ENCODE measurements at places on chromosomes 12 and 14. TPM values are rescaled to one million over a fixed set of nuclear protein-coding genes. Genes with fewer than 3 reads are reported as not detected.
A peak's percentile ranks its signal among the peaks of the same experiment; 100 is the strongest.

DNA sequence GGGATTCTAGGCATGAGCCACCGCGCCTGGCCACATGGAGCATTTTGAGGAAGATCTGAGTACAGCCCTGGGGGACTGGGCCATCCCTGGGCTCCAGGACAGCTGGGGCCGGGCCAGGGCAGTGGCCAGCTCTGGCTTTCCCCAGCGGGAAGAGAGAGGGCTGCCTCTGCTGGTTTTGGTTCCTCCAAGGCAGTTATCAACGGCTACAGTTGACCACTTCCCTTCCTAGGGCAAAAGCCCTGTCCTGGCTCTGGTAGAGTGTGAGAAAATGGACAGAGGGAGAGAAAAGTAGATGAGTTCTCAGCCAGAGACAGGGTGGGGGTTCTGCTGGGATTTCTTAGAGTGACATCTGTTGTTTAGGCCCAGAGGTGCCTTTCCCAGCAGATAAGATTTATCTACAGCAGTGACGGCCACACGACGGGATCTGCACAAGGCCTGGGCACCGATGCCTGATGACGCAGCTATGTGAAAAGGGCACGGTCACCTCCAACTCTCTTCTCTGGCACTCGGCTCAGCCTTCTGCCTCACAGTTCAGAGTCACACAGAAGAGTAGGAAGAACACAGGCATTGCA, 5.5 kb upstream of the HVCN1 start:
- H3K27ac ChIP-seq: peak overlapping the region; percentile 56
- peak; percentile 75 for DNase-seq
- no peak overlapping the region for H3K4me3 ChIP-seq
- peaks cover 17% of the 10 kb centered on the region for H3K4me1 ChIP-seq
- no peaks in the 10 kb centered on the region for H3K36me3 ChIP-seq

DNA sequence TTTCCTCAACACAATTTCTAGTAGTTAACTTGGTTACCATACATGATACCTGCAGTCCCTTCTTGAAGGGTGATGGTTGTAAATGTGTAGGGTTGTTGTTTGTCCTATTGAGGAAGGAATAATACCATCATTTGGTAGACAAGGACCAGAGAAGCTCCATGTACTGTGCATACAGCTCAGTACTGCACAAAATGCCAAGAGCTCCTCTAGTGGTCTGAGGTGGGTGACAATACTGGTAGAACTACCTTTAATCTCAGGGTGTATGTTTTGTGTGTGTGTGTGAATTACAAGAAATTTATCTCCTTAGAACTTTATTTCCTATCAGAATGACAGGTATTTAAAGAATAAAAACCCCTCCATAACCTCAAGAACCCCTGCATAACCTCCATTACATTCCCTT, 575.3 kb downstream of the TMTC2 start:
- DNase-seq: no peak
- H3K27me3 ChIP-seq: no peaks in the 10 kb centered on the region
- H3K36me3 ChIP-seq: no peaks in the 10 kb centered on the region
- no peak overlapping the region for H3K4me3 ChIP-seq

The NAA25 gene
- 18.8 TPM for total RNA-seq

- no peaks in the 10 kb centered on the region for H3K36me3 ChIP-seq
- no peak overlapping the region for H3K4me3 ChIP-seq
- no peak for DNase-seq
Observed at GRCh38 chr14:28784096-28785048, 17.8 kb downstream of the FOXG1 start.

The TMEM132C gene
- total RNA-seq: 0.64 TPM

- H3K4me1 ChIP-seq: peaks cover 12% of the 10 kb centered on the region
- no peak overlapping the region for H3K27ac ChIP-seq
- H3K36me3 ChIP-seq: no peaks in the 10 kb centered on the region
- no peak overlapping the region for H3K4me3 ChIP-seq
- H3K27me3 ChIP-seq: no peaks in the 10 kb centered on the region
- peak; percentile 55 for DNase-seq
Observed at GRCh38 chr14:75252254-75252837, 26.3 kb upstream of the FOS start.

The KCNA5 gene
- 1.8 TPM for total RNA-seq

- H3K4me1 ChIP-seq: no peaks in the 10 kb centered on the region
- peaks cover 93% of the 10 kb centered on the region for H3K36me3 ChIP-seq
- no peaks in the 10 kb centered on the region for H3K27me3 ChIP-seq
- no peak for DNase-seq
- no peak overlapping the region for H3K4me3 ChIP-seq
Observed at GRCh38 chr14:102949062-102949800, 26.8 kb downstream of the AMN start.

DNA sequence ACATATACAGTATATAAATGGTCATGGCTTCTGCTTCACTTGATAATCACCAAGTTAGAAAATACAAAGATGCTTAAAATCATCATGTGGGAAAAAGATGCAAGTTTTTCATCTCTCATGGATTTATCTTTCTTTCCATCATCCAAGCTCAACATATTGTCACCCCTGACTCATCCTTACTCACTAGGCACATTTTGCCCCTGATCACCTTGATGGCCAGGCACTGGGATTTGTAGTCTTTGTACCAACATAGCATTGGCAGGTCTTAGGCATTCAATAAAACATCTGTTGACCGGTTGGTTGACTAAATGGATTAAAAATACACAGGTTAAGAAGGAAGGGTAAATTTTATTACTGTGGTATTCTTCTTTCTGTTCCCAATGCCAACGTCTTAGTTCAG, 28.1 kb downstream of the KLHDC2 start:
- H3K36me3 ChIP-seq: peaks cover 95% of the 10 kb centered on the region
- no peak overlapping the region for H3K27ac ChIP-seq
- H3K27me3 ChIP-seq: no peaks in the 10 kb centered on the region
- no peaks in the 10 kb centered on the region for H3K4me1 ChIP-seq
- H3K4me3 ChIP-seq: no peak overlapping the region

GRCh38 chr14:104639885-104640548, 35.4 kb upstream of the TMEM179 start:
- no peak overlapping the region for H3K4me3 ChIP-seq
- H3K27me3 ChIP-seq: peaks cover 34% of the 10 kb centered on the region
- H3K4me1 ChIP-seq: no peaks in the 10 kb centered on the region
- DNase-seq: peak; percentile 78
- H3K27ac ChIP-seq: no peak overlapping the region

The EPYC gene
- total RNA-seq: not detected

The IGF1 gene
- 6.0 TPM for total RNA-seq

The A2ML1 gene
- not detected for total RNA-seq

The AMN gene
- 19.8 TPM for total RNA-seq

GRCh38 chr14:101251812-101252442, 309.4 kb upstream of the DIO3 start:
- H3K27me3 ChIP-seq: peaks cover 2% of the 10 kb centered on the region
- no peak overlapping the region for H3K4me3 ChIP-seq
- no peak for DNase-seq
- no peak overlapping the region for H3K27ac ChIP-seq
- H3K4me1 ChIP-seq: no peaks in the 10 kb centered on the region

DNA sequence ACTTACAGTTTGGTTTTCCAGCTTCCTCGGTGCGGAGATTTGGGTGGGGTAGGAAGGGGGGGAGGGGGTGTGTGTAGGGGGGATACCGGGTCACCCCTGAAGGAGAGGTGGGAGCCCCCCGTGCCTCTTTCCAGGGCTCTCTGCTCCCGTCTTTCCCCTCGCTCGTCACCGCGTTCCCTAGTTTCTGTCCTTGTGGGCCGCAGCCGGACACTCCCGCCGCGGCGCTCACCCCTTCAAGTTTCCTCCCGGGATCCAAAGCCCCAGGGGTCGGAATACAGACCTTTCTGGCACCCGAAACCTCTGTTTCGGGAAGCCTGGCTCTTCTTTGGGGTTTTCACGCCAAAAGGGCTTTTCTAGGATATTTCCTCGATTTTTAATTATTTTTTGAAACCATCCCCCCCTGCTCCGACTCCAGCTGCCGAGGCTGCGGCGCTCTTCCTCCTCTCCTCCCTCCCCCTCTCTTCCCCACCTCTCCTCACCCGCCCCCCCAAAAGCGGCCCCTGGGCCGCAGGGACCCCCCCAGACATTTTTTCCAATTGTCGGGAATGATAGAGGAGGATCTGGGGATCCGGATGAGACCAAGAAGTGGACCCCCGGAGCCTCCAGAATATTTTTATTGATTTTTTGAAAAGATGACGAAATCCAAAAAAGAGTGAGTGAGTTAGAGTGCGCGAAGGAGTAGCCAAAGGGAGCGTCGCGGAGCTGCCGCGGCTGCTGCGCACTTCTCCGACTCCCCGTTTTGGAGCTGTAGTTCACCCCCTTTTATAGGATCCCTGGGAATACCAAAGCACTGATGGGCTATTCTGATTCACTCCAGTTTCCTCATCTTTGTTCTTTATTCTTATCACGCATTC, 1.7 kb downstream of the CCND2 start:
- peaks cover 15% of the 10 kb centered on the region for H3K36me3 ChIP-seq
- H3K4me3 ChIP-seq: peak overlapping the region; percentile 77
- peak overlapping the region; percentile 86 for H3K27ac ChIP-seq
- H3K4me1 ChIP-seq: peaks cover 62% of the 10 kb centered on the region
- H3K27me3 ChIP-seq: peaks cover 29% of the 10 kb centered on the region
- no peak for DNase-seq

DNA sequence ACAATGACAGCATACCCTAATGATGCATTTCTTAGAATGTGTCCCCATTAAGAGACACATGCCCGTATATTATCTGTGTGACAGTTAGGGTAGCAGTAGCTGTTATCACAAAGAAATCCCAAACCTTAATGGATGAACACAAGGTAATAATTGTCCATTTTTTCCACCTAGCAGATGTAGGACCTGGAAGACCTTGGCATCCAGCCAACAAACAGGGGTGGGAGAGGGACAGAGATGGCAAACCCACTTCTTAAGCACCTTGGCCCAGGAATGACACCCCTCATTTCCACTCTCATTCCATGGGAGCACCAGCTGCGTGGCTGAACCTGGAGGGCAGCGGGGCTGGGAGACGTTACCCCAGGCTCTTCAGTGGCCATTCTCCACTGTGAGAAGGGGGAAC, 679.0 kb downstream of the AACS start:
- no peak overlapping the region for H3K4me3 ChIP-seq
- DNase-seq: no peak
- H3K4me1 ChIP-seq: no peaks in the 10 kb centered on the region
- H3K27ac ChIP-seq: no peak overlapping the region

GRCh38 chr14:59919570-59920377, at the start of gene LRRC9:
LRRC9 (plus strand) TSS chr14:59920144.
- no peak within 1 kb of the TSS for H3K27ac ChIP-seq
- H3K4me3 ChIP-seq: peak within 1 kb of the TSS; percentile 47

The KLRC2 gene
- total RNA-seq: 2.8 TPM

DNA sequence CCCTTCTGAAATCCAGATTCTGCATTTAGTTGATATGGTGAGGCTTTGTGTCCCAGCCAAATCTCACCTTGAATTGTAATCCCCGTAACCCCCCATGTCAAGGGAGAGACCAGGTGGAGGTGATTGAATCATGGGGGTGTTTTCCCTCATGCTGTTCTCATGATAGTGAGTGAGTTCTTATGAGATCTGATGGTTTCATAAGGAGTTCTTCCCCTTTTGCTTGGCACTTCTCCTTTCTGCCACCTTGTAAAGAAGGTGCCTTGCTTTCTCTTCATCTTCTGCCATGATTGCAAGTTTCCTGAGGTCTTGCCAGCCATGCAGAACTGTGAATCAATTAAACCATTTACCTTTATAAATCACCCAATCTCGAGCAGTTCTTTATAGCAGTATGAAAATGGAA, 23.1 kb upstream of the C12orf42 start:
- H3K27ac ChIP-seq: no peak overlapping the region
- H3K36me3 ChIP-seq: no peaks in the 10 kb centered on the region
- no peak for DNase-seq
- H3K27me3 ChIP-seq: no peaks in the 10 kb centered on the region

DNA sequence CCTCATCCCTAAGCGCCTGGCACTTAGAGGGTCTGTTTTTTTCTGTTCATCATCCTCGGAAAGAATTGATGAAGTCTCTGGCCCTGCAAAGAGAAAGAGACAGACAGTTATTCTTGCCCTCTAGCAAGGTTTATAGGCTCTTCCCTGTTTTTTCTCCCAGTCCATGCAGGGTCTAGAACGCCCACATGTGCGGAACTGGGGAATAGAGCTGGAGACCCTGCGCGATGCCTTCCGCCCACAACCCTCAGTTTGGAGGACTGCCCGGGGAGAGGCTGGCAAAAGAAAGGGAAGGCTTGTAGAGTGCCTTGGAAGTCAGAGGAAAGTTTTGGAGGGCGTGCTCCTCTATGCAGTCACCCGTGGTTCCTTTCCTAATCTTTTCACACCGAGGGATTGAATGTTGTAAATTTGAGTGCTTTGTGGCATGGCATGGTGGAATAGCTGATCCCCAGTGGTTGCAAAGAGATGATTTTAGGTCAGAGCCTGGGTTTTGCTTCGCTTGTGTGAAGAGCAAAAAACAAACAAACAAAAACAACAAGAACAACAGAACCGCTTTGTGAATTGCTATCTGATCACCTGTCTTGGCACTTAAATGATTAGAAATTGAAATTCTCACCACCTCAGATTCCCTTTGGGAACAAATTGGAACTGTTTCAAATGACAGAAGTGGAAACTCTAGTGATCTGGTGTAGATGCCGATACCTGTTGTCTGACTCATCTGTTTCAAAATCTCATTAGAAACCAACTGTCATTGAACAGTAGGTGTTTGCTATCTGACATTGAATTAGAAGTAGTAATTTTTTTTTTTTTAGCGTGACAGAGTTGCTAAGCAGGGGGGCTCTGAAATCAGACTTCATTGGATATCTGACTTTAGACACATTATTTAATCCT, 947 bp downstream of the GAS2L3 start:
- peak overlapping the region; percentile 72 for H3K4me3 ChIP-seq
- no peaks in the 10 kb centered on the region for H3K36me3 ChIP-seq
- peaks cover 10% of the 10 kb centered on the region for H3K4me1 ChIP-seq
- DNase-seq: no peak
- no peaks in the 10 kb centered on the region for H3K27me3 ChIP-seq

GRCh38 chr12:93626160-93626559, 51.0 kb upstream of the CRADD start:
- DNase-seq: no peak
- no peaks in the 10 kb centered on the region for H3K27me3 ChIP-seq
- H3K27ac ChIP-seq: no peak overlapping the region
- H3K36me3 ChIP-seq: no peaks in the 10 kb centered on the region

The SART3 gene
- total RNA-seq: 44.8 TPM

The PMCH gene
- not detected for total RNA-seq

- peaks cover 6% of the 10 kb centered on the region for H3K4me1 ChIP-seq
- H3K36me3 ChIP-seq: no peaks in the 10 kb centered on the region
- DNase-seq: no peak
- H3K4me3 ChIP-seq: peak overlapping the region; percentile 67
Observed at GRCh38 chr14:20970647-20970982, 15.3 kb downstream of the RNASE2 start.

The P2RX2 gene
- 0.55 TPM for total RNA-seq

DNA sequence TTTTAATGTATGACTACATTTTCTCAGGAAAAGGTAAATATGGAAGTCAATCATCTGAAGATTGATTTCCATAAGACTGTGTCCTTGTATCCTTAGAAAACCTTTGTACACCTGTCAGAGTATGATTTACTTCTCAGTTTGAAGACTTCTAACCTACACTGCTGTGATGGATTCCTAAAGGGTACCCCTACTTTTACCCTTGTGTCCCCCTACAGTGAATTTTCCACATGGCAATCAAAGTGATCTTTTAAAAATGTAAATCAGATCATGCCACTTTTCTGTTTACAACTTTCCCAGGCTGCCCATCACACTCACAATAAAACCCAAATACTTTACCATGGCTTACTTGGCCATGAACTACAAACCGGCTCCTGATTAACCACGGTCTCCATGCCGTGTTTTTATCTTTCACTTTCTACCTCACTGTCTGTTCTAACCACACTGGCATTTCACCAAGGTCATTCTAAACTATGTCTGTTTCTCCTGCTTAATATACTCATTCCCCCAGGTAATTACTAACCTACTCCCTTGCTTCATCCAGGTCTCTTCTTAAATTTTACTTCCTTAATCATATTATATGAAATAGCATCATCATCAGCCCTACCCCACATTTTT, 8.1 kb downstream of the DNAI7 start:
- H3K27ac ChIP-seq: no peak overlapping the region
- no peak for DNase-seq
- H3K4me1 ChIP-seq: no peaks in the 10 kb centered on the region
- H3K4me3 ChIP-seq: no peak overlapping the region
- no peaks in the 10 kb centered on the region for H3K36me3 ChIP-seq

All from upper lobe of right lung (tissue), 1 donor.